ENCODE measurements at places on chromosomes 16 and 17.

GRCh38 chr17:74601944-74602572, 10.0 kb upstream of the CD300LD start:
- no peak for DNase-seq

GRCh38 chr16:77307426-77308162, 108.4 kb downstream of the SYCE1L start:
- DNase-seq, result no peak

DNA sequence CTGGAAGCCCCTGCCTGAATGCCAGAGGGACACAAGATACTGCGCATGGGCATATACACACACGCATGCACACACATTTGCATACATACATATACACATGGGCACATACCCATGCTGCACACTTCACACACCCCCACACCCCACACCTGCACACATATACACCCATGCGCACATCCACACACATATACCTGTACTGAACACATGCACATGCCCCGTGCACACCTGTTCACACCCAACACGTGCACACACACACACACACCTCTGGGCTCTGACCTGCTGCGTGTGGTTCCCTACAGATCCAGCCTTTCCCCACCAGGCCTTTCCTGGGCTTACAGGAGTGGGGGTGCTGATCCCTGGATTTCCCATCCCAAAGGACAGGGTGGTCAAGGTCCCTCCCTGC, 6.3 kb downstream of the SPPL2C start:
- no peak for DNase-seq

DNA sequence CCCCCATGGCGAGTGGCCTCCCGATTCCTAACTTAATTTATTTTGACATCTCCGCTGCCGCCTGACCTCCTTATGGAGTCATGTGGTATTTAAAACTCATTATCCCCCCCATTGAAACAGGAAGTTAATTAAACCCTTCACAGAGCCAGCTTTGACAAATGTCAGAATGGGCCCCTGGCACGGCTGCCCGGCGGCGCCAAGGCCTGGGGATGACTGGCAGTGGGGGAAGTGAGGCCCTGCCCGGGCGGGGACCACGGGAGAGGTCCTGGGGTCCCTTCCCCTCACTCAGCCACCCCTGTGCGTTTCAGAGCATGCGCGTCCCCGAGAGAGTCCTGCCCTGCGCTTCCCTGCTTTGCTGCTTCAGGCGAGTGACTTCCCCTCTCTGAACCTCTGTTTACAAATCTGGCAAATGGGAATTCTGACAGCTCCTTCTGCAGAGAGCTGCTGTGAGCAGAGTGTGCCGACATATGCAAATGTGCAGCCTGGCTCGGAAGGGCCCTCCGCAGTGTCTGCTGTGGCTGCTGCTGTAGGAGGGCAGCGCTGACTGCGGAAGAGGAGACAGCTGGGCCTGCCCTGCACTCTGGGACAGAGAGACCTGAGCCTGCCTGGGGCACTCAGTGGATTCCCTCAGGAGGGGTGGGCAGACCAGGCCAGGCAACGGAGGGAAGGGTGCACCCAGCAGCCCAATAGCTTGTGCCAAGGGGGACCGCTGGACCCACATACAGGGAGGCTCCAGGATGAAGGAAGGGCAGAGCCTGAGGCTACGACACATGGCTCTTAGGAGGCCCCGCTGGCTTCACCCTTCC, 4.4 kb upstream of the ZFPM1 start:
- no peak for DNase-seq
